ENCODE measurements at places on chromosomes 5 and 9. TPM values are rescaled to one million over a fixed set of nuclear protein-coding genes. Genes with fewer than 3 reads are reported as not detected.

The TPPP gene
- total RNA-seq, result not detected

The PTGDS gene
- total RNA-seq, result not detected

The NRARP gene
- total RNA-seq, result 9.2 TPM

The ZNF346 gene
- 25.1 TPM for total RNA-seq

The PCDHB4 gene
- total RNA-seq, result not detected

DNA sequence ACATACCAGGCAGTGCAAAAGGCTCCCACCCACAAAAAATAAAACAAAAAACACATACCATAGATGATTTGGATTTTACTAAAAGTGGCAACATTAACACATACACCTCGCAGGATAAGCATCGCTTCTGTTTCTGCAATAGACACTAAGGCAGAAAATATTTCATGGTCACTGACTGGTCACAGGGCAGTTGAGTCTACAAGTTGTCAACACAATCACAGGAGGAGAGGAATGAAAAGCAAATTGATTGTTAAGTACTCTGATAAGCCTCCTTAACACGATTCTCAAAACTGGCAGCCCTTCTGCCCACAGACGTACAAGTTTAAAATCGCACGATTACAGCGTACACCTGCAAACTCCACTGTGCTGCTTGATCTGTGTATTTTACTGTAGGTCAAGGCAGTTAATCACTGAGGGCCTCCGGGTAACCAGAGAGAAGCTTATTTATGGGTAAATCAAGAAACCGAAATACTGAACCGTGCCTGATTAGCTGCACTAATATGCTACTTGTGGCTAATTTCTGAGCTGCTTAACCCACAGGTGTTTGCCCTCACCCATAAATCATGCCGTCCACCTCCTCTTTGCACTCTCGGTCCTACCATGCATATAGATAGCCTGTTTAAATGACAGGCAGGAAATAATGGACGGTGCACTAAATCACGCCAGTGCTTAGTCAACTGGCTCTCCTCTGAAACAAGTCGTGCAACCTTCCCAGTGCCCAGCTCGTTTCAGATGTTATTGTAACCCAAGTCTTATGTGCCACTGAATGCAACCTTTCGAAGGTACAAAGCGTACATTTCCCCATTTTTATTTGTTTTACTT is 659.4 kb upstream of the ADAMTS16 start:
- DNase-seq, result no peak

DNA sequence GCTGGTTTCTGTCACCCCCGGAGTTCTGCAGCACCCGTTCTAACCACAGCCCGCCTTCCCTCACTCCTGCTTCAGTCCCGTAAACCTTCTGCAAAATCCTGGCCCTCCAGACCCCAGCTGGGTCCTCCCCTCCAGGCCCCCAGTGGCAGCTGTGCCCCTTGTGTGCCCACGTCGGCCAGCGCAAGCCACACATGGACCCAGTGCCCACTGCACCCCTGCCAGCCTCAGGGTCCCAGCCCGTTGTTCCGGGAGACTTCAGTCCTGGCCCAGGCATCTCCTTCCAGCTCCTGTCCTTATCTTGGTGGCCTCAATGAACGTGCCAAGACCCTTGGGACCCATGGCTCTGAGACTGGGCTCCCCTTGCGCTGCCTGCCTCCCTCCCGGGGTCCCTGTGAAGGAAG is 43.2 kb downstream of the EXD3 start:
- DNase-seq, result no peak

DNA sequence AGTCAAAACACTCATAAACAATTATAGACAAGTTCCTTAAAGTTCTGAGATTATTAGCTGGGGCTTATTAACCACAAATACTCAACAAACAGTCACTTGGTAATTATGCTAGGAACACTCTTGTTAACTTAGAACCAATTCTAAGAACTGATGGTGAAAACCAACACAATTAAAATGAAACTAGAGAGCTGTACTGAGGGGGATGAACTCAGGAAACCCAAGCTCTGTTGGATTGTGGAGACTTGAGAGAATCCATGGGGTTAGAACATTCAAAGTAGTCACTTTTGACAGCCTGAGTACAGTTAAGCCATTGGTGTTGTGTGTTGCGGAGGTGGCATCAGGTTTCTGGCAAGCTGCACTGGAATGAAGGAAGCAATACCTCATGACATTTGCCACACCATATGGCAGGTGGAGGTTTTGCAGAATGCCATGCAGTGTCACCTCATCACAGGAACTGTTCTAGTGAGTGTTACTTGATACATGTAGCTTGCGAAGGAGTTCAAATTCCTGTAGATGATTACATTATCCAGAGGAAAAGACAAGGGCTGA is 480.9 kb upstream of the CD180 start:
- no peak for DNase-seq

- DNase-seq, result no peak
These were observed at the start of gene TMEM215 for GRCh38 chr9:32783168-32783891. Gene TMEM215 (plus strand): TSS chr9:32783540. CDS start chr9:32784184, 644 bp downstream.

DNA sequence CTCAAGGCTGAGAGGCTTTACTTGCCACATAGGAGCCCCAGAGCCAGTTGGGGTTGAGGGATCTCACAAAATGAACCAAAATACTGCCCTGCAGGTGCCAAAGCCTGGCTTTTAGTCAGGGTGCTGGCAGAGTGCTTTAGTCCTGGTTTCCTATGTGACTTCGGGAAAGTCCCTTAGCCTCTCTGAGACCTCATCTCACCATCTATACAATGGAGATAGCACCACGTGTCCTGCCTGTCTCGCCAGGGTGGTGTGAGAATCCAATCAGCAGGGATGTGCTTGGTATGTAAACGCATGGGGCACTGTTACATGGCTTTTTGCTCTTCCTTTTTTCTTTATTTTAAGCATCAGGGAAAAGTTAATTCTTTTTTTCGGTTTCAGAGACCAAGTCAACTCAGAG is 68.3 kb downstream of the SHB start:
- DNase-seq, result peak; percentile 51

DNA sequence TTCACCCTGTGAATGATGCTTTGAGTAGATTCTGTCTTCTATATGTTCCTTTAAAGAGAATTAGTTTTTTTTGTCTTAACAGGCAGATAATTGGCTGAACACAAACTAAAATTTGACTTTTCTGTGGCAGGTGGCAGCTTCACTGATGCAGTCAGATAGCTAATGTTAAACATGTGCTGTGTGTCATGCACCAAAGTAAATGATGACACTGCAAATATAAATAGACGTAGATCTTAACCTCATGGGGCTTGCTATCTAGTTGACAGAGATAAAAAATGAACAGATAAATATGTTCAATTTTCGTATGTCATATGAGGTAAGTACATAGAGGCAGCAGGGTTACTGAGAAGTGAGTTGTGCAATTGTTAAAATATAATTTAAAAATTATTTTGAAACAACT is 82.7 kb downstream of the PARP8 start:
- no peak for DNase-seq

DNA sequence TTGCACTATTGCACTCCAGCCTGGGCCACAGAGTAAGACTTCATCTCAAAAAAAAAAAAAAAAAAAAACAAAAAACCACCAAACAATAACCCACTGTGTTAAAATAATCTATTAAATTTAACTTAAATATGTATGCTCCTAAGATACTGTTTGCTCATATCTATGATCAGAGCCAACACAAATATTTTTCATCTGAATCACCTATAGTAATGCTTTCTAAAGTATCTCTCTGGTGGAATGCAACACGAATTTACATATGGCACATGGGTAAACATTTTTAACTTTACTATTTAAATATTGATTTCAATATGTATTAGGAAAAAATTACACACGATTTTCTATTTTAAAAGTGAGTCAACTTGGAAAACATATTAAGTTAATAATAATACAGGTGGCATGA is 196.4 kb downstream of the RFX3 start:
- DNase-seq, result no peak

- no peak for DNase-seq
These were observed 557.9 kb upstream of the GRAMD2B start for GRCh38 chr5:125865166-125865815.

GRCh38 chr5:16489322-16489791 is 23.8 kb upstream of the ZNF622 start:
- DNase-seq, result no peak

- no peak for DNase-seq
These were observed 101.1 kb upstream of the ZNF366 start for GRCh38 chr5:72608297-72608696.

- DNase-seq, result no peak
These were observed 394.8 kb downstream of the NR2F1-AS1 start for GRCh38 chr5:93186076-93186682.

- no peak for DNase-seq
These were observed 917.0 kb downstream of the CDH9 start for GRCh38 chr5:26121338-26121737.

GRCh38 chr9:129733632-129733953 is 19.2 kb downstream of the PTGES start:
- no peak for DNase-seq

GRCh38 chr9:118782790-118783463 is 586.3 kb downstream of the BRINP1 start:
- no peak for DNase-seq

GRCh38 chr5:108024986-108025385 is 354.2 kb upstream of the EFNA5 start:
- no peak for DNase-seq

DNA sequence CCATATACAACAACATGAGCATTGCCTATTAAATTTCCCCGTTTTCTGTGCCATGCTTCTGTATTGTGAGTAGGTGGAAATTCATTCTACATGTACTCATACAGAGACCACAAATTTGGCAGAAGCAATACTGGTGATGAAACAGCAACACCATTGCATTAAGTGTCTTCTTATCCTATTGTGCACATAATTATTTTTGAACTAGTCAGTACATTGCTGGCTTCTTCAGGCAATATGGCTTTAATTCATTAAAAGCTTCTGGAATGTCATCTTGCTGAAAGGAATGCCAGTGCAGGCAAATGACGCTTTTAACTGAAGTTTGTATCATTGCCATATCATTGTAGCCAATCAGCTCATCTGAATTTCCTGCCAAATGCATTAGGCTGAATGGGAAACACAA is 82.6 kb downstream of the KIAA1958 start:
- DNase-seq, result no peak
